Activated CD4-positive, alpha-beta T cell treated with anti-CD3 and anti-CD28 coated beads, Interleukin-2, amount 50 U/mL, for 1 hour (primary cell): ENCODE measurements at places on chromosomes 6 and 20.

DNA sequence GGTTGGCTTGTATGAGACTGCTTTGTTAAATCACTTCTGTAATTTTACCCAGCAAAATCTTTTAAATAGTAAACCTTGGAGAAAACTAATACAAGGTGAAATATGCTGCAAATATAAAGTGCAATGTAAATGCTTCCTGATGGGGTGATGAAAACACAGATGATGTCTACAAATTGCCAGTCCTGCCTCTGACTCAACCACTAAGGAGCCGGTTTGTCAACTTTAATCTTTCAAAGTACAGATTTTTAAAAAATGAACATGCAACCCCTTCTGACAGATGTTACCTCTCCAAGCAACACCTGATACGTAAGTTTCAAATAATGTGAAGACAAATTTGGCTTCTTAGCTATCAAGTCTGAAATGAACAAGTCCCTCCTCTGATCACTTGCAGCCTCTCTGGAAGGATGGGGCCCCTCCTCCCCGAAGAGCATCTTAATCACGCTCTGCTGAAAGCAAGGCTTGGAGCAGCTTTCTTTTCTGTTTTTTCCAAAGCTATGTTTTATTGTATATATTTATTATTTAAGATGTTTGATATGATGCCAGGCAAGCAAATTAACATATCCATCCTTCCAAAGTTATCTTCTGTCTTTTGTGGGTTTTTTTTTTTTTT, 196.0 kb downstream of the MYLK4 start:
- no peak for DNase-seq

- no peak for DNase-seq
These were observed 14.5 kb downstream of the HECA start for GRCh38 chr6:139149383-139149782.

- DNase-seq, result no peak
These were observed 78.2 kb downstream of the PSMG4 start for GRCh38 chr6:3336859-3337515.

DNA sequence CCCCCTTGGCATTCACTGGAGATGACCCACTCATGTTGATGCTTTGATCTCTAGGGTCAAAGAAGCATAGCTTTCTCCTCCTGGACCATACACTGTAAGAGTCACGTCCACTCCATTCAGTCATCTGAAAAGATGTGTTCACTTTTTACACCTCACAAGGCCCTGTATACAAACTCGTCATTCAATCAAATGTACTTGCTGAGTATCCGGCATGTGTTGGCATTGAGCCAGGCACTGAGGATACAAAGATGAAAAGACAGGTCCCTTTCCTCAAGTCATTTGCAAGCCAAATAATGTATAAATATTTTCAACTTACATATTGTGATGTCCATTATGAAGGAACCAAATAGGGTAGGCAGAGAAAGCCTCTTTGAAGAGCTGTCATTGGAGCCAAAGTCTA, 32.6 kb upstream of the CSNK2A1 start:
- DNase-seq, result no peak

DNA sequence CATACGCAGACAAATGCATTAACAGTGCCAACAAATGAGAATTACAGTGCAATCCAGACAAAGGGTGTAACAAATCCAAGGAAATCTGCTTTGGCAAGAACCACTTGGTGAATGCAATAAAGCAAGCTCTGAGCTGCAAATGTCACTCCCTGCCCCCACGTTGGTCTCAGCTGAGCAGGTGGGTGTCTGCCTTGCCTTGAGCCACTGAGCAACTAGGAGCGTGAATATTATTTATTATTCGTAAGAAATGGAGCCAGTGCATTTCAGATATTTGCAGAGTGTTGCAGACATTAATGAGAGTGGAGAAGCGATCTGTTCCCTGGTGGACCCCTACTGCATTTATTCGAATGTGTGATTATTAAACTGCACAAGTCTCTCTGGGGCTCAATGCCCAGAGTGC, 36.6 kb upstream of the F13A1 start:
- DNase-seq, result no peak

DNA sequence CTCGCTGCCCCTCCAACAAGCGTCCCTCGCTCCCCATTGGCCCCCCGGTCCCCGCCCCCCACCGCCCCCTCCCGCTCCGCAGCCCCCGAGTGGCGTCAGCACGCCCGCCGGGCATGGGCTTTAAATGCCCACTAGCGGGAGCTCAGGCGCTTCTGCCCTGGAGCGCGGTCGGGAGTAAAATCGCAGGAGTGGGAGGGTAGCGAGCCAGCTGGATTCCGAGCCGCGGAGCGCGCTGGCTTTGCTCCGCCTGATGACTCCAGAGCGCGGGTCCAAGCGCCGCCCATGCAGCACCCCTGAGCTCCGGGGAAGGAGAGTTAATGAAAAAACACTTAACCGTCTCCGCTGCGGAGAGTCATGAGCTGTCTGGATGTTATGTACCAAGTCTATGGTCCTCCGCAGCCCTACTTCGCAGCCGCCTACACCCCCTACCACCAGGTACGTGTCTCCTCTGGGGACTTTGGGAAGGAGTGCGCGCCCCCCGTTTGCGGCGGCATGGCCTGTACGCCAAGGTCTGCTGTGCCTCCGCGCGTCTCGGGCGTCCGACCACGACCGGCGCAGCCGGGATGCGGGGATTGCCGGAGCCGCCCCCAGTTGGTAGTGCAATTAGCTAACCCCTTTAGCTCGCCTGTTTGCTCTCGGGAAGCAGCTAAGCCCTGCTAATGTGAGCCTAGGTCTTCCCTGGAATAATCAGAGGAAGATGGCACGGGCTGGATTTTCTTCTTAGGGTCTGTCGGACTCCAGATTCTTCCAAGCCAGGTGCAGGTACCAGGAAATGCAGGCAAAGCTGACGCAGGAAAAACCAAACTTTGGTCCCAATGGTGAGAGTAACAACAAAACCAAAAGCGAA, at the start of gene VGLL2:
Gene VGLL2 (plus strand): TSS at position 149 of the 847 bp plus-strand sequence. CDS start 206 bp downstream, at position 355.
- no peak for DNase-seq

GRCh38 chr6:15653581-15653980, 9.2 kb downstream of the DTNBP1 start:
- DNase-seq, result no peak

DNA sequence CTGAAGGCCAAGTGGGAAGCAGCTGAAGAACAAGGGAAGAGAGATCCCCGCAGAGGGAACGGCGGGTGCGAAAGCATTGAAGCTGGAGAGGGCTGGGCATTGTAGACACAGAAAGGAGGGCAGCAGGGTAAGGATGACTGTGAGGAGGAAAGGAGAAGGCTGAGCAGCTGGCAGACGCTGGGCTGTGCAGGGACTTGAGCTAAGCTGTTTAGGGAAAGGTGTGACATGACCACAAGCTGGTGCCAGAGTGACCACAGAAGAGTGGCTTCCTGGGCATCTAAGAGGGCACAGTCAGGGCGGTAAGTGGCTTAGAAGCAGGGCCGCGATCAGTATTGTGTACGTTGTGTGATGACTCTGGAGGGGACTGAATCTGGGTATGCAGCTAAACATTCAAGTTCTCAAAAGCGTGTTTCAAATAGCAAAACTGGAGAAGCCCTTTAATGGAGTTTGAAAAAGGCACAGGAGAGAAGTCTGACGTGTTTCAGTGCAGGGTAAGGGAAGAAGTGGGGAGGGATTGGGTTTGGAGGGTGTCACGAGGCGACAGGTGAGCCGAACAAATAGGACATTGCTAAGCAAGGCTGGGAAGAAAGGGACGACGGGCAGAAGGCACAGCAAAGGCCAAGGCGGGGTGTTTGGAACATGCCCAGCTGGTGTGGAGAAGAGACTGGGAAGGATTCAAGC, 46.1 kb upstream of the ARFGEF2 start:
- DNase-seq, result no peak

DNA sequence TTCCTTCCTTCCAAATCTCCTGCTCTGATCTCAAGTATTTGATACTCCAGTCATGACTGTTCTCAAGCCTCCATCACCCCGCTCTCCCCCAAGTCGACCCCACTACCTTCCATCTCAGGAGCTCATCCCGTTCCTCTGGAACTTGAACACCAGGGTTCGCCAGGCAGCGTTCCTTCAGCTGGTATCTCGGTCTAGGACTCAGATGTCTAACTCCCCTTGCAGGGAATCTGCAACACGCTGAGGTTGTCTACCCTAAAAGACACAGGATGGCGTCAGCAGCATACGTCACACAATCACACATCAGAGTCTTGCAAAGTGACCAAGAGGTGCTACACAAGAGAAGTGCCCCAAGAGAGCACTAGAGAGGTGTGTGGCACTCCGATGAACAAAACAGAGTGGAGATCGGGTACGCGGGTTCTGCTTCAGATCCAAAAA, 706 bp downstream of the ZNF184 start:
- DNase-seq, result peak; percentile 75
